CD4-positive, alpha-beta T cell treated with Interleukin-4 for 1 hour (primary cell): ENCODE measurements at places on chromosomes 12 and 14.

GRCh38 chr12:71799106-71799505 lies 40.5 kb upstream of the TBC1D15 start:
- DNase-seq: no peak

- no peak for DNase-seq
Observed at GRCh38 chr14:20631880-20632389, 9.6 kb downstream of the OR6S1 start.

DNA sequence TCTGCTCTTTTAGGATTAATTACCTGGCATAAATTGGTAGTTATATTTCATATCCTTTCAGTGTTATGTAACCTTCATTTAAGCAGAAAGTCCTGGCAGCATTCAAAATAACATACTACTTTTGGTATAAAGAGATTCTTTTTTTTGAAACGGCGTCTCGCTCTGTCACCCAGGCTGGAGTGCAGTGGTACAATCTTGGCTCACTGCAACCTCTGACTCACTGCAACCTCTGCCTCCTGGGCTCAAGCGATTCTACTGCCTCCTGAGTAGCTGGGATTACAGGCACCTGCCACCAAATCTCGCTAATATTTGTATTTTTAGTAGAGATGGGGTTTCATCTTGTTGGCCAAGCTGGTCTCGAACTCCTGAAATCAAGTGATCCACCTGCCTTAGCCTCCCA lies 9.2 kb downstream of the KTN1 start:
- no peak for DNase-seq

- DNase-seq: no peak
Observed at GRCh38 chr14:31229638-31230572, 22.3 kb upstream of the HECTD1 start.

GRCh38 chr14:99860219-99860618 lies 67.0 kb downstream of the EML1 start:
- no peak for DNase-seq

- DNase-seq: no peak
Observed at GRCh38 chr14:72432748-72433147, 461.2 kb downstream of the DPF3 start.

DNA sequence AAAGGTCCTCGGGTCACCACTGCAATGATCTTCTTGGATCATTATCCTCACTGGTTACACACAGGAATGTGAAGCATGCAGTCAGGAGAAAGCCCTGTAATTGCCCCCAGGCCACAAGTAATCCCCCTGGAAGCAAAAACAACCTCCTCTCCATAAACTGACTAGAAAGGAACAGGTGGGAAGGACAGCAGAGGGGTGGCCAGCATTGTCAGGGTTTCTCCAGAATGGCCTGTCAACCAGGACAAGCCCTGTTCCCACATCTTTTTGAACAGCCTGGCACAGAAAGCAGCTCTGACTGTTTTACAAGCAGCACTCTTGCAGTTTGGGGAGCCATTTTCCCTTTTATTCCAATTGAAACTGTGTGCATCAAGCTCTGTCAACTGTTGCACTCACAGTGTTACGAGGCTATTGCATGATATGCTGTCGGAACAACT lies 36.1 kb downstream of the TMCC3 start:
- no peak for DNase-seq

DNA sequence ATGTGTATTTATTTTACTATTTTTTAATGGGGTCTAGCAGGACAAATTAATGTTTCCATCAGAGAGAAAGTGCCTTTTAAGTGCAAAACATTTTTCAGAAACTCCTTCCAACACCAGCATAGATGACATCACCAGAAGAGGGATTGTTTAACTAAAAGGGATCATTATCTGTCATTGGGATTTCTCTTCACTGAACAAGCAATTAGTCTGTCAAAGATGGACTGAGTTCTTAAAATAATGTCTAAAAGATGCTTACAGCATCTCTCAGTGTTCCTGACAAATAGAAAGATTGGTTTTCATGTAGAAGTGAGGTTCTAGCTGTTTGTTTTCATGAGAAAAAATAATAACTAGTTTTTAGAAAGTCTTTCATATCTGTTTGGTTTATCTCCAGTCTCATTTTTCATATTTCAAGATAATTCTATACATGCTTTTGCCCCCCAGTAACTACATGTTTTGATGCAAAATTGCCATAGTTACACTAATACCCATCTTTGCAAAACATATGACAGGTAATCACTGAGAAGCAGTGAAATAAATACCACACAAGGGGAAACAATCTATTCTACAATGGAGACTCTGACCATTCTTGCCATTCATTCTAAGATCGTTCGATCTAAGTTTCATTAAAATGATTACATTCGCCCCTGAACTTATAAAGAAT lies 850.3 kb downstream of the GALC start:
- DNase-seq: no peak

DNA sequence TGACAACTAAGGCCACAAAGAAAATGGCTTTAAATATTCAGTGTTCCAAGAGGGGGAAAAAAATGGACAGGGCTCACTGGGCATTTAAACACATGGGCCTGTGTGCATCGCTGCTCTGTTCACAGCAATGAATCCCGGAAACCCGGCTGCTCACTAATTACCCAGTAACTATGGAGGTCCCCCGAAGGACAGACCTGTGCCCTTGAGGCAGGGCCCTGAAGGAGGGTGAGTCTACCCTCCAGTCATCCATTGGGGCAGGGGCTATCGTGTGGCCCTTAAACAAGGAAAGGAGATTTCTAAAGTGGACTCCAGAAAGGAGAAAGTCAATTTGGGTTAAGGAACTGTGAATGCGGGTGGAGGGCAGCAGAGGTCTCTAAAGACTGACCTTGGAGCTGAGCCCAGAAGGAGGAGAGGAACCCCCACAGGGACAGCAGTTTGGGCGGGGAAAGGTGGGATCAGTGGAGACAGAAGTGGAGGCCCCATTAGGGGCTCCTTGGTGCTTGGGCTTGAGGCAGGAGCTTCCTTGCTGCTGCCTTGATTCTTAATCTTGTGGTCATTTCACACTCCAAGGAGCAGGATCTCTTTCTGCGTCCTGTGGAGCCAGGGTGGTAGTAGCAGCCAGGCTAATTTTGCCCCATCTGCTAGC lies 1.4 kb upstream of the CLMN start:
- no peak for DNase-seq

DNA sequence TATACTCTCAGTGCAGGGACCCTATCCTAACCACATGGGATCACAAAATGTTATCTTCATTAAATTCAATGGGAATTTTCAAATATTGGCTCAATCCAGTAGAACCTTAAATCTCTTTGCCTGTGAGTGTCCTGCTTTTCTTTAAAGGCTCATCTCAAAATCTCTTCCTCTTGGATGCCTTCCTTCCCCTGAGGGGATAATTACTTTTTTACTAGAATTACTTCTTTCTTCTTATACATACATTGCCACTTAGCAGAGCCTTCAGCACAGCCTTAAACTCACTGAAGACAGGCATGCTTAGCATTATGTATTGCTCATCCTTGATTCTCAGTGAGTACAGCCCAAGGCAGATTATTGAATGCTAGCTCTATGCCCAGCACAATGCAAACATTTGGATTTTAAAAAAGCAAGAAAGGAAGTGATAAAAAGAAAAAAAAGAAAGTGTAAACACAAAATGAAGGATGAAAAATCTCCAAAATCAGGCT lies 1918.0 kb upstream of the FLRT2 start:
- DNase-seq: no peak

DNA sequence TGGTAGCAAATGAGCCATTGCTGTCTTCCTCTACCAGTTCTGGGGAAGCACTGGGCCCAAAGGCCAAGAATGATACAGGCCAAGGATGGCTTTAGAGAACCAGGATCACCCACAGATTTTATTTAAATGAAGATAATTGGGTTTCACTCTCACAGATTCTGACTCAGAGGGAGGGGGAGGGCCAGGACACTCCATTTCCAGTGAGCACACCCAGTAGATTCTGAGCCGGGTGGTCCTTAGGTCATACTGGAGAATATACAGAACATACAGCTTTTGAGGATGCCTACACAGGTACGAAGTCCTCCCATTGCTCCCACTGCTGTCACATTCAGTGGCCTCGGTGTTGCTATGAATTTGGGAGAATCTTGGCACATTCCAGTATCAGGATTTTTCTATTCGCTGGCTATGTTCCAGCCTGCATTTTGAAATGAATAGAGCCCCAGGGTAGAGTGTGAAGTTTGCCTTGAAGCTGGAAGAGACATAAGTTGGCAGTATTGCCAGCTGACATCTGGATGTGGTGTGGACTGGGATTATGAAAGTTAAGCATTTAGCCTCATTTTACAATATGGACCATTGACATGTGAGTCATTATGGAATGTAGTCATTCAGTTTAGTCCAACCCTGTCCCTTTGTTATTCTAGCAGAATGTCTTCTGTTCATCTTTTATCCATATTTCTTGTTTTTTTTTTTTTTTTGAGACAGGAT lies 45.8 kb upstream of the POC1B start:
- no peak for DNase-seq
